T-cell (primary cell): ENCODE measurements at places on chromosomes 2 and 18. TPM values are rescaled to one million over a fixed set of nuclear protein-coding genes. Genes with fewer than 3 reads are reported as not detected.

The ST6GAL2 gene
- total RNA-seq: not detected

The SEPTIN2 gene
- 190 TPM for total RNA-seq

The CRYBA2 gene
- not detected for total RNA-seq

The UXS1 gene
- total RNA-seq: 101 TPM

The CDH7 gene
- total RNA-seq: not detected

The CXCR2 gene
- total RNA-seq: not detected

The HOXD4 gene
- not detected for total RNA-seq
